ENCODE measurements at places on chromosomes 12 and 14.
A peak's percentile ranks its signal among the peaks of the same experiment; 100 is the strongest.

DNA sequence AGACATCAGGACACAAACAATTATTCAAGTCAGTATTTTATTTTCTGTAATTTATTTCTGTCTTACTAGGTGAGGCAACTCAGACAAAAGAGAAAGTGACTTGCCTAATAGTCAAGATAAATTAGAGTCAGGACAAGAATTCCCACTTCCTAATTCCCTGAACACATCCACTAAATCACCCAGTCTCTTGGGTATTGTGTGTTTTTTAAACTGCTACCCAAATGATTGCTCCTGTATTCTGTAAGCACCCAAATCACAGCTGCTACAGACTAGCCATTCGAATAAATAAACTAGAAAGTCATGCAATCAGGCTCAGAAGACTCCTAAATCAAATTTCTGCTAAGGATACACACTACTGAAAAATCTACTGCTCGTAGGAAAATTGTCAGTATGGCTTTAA, 263.0 kb downstream of the DUSP6 start:
- DNase-seq = no peak

- DNase-seq = peak; percentile 97
Observed at GRCh38 chr12:94941440-94941862, 62.0 kb downstream of the NDUFA12 start.

GRCh38 chr14:24857277-24857676, 192.7 kb downstream of the STXBP6 start:
- DNase-seq = no peak

DNA sequence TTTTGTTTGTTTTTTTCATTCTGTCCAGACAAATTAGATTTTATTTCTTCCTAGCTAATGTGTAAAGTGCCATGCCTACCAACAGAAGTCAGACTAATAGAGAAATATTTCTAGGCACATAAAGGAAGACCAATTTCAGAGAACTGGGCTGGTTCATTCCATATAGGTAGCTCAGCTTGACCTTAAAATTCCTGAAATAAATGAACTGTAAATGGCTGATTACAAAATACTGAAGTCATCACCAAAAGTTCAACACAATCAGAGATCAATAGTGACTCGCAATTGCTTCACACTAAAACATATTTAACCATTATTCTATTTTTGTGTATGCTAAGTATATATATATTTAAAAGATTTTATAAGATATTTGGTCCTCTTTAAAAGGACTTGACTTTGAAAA, 34.2 kb downstream of the PTPRB start:
- no peak for DNase-seq

GRCh38 chr12:62763861-62764645, 170.9 kb downstream of the PPM1H start:
- DNase-seq = no peak

DNA sequence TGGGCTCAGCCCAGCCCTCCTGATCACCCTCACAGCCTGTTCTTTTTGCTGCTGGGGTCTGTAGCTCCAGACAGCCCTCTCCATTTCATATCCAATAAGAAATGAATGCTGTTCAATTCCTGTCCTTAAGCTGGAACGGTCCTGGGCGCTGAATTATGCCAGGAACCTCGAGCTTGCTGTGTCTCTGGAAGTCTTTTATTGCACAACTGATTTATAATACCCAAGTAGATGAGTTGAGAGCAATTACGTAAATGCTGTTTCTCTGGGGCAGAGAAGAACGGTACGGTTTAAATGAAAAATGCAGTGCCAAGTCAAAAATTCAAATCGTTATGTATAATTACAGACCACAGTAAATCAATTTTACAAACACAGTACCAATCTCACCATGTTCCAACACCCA, 161.0 kb downstream of the SAMD4A start:
- DNase-seq = no peak

DNA sequence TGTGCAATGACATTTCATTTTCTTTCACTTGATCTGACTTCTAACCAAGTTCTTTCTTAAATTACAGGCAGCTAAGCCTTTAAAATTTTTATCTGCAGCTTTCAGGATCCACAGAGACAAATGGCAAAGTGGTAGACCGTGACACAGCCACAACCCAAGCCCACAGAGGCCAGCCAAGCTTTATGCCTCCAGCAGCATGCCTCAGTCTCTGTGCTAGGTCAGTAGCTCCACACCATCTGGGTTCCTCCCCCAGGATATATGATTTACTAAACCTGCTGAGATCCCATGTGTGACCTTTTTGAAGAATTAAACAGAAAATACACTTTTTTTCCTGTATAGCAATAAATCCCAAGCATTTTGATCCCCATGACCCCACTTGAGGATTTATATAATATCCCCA, 290.4 kb upstream of the CAND1 start:
- no peak for DNase-seq

DNA sequence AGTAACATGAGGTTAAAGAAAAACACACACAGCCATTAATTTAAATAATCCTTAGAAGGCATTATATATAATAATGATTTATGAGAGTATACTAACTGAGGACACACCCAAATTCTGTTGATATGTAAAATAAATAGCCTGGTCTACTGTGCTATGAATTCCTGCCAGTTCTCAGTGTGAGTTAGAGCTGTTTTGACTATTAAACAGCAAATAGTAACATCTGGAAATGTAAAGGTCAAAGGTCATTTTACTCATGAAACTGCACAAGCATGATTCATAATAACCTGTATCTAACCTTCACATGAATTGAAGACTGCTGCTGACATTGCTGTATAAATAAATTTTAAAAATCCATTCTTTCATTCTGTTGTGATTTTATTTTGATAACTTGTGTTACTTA, 966.7 kb downstream of the SLC6A15 start:
- DNase-seq = no peak

GRCh38 chr14:89973234-89973823, 17.6 kb downstream of the TDP1 start:
- DNase-seq = peak; percentile 41
